ENCODE measurements at places on chromosomes 1 and 21.

DNA sequence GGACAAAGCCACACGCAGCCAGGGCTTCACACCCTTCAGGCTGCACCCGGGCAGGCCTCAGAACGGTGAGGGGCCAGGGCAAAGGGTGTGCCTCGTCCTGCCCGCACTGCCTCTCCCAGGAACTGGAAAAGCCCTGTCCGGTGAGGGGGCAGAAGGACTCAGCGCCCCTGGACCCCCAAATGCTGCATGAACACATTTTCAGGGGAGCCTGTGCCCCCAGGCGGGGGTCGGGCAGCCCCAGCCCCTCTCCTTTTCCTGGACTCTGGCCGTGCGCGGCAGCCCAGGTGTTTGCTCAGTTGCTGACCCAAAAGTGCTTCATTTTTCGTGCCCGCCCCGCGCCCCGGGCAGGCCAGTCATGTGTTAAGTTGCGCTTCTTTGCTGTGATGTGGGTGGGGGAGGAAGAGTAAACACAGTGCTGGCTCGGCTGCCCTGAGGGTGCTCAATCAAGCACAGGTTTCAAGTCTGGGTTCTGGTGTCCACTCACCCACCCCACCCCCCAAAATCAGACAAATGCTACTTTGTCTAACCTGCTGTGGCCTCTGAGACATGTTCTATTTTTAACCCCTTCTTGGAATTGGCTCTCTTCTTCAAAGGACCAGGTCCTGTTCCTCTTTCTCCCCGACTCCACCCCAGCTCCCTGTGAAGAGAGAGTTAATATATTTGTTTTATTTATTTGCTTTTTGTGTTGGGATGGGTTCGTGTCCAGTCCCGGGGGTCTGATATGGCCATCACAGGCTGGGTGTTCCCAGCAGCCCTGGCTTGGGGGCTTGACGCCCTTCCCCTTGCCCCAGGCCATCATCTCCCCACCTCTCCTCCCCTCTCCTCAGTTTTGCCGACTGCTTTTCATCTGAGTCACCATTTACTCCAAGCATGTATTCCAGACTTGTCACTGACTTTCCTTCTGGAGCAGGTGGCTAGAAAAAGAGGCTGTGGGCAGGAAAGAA, 8.1 kb downstream of the PSRC1 start:
- DNase-seq: peak; percentile 92

DNA sequence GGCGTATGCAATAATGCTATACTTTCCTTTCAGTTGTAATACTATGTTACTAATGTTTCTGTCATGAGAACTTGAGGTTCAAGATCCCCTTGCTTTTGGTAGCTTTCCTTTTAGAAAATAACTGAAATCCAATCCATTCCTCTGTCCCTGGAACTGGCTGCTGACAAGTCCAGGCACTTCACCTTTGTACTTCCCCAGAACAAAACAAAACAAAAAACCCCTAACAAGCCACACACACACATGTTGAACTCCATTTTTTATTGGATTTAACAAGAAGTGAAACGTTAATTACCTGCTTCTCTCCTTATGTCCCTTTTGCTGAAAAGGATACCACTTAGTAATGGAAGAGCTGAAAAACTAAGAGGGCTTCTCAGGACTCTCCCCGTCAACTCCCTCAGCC, 26.1 kb upstream of the SDC3 start:
- DNase-seq: no peak

DNA sequence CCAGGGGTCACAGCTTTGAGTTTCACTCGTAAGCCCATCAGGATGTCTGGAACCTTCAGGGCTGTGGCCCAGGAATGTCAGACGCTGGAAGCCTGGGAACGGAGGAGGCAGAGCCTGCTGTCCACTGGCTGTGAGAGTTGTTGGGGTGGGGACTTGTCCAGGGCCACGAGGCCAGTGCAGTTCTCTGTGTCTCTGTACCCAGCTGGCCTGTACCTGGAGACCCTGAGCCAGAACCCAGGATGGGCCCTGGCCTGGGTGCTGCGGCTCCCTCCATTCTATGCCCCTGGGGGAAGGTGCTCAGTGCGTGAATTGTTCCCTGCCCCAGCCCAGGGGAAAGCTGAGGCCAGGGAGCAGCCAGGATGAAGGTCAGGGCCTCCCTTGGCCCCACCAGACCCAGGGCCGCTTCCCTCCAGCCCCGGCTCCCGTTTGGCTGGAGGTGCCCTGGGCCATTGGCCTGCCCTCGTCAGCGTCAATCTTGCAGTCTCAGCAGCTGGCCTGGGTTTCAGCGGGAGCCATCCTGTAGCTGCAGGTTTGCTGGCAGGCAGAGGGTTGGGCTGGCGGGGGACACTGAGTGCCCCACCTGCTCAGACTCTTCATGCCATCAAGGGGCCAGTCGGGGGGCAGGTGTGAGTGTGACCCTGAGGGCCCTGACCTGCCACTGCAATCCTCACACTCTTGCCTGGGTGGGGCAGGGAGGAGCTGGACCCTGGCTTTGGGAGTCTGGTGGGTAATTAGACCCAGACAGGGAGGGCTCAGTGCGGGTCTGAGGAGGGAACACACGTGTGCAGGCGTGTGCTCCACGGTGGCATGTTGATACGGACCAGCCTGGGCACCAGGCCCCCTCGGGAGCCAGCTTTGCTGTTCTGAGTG, 724 bp upstream of the CALML6 start:
- no peak for DNase-seq

DNA sequence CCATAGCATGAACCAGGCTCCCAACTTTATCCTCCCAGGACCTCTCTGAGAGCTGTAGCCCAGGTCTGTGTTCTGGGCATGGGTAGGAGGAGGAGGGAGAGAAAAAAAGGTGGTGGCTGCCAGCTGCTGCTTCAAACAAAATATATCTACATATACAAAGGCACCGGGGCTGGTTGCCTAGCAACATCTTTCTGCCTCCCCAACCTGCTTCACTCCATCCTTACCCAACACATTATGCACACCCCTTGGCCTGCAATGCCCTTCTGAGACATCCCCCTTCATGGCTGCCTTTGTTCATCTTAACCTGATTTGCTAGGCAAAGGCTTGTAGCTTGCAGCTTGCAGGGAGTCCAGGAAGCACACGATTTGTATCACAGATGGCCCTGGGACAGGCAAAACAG, 27.2 kb upstream of the ATP1A1 start:
- no peak for DNase-seq

DNA sequence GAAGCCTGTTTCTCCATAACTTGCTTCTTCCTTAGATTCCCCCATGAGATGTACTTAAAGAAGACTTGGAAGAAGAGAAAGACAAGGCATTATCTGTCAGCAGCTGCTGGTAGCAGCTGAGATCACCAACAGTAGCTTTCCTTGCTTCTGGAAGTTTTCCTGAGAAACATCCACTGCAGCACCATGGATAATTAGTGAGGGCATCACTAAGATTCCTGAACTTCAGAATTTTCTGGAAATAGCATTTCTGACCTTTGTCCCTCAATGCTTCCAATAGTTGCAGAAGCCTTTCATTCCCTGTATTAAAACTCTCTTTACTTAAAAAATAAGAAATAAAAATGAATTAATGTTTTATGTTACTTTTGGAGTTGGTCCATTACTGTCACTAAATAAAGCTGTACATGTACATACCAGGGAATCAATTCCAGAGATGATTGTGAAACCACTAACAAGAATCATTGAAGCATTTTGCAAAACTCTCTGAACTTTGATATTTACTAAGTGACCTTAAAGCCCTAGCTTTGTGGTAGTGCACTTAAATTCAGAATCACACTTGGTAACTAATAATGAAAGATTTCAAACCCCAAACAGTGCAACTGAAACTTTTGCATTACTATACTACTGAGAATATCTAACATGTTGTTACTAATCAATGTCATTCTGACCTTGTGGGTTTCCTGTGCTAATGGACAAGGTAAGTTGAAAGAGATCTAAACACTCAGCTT, at the start of gene CFHR4:
Gene CFHR4 (plus strand): TSS at position 538 of the 725 bp plus-strand sequence. CDS start 99 bp downstream, at position 637.
- DNase-seq: no peak

DNA sequence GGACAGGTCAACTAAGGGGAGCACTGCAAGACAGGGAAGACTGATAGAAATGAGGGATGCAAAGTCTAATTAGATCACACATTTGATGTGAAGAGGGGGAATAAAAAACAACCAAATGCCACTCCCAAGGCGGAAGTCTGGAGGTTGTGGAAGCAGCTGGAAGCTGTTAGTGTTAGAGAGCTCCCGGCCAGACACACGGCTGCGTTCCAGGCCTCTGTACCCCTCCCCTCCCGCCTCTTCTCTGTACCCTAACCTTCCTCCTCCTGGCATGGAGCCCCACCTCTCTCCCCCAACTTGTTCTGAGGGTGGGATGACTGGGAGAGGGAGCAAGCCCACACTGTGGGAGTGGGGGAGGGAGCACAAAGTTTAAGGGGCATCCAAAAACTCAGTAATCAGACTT, 67.0 kb downstream of the PLEKHA6 start:
- DNase-seq: no peak

DNA sequence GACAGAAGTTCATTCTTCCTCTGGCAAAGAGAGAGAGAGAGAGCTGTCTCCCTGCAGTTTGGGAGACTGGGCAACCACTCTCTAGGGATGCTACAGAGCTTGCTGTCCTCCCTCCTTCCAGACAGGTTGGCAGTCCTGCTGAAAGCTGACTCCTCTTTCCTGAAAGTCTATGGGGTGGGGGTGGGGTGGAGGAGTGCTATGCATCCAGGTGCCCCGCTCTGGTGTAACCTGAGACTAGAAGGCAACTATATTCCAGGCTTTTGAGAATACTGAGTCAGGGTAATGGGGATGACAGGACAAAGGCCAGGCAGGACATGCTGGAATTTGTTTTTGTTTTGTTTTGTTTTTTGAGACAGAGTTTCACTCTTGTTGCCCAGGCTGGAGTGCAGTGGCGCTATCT, 55.4 kb downstream of the OPTC start:
- no peak for DNase-seq

Measured in thyroid gland (tissue), 4 donors.